ENCODE measurements at places on chromosomes 6 and 20. TPM values are rescaled to one million over a fixed set of nuclear protein-coding genes. Genes with fewer than 3 reads are reported as not detected.

PLA2G7 gene
- 2.3 TPM for polyA plus RNA-seq

DNA sequence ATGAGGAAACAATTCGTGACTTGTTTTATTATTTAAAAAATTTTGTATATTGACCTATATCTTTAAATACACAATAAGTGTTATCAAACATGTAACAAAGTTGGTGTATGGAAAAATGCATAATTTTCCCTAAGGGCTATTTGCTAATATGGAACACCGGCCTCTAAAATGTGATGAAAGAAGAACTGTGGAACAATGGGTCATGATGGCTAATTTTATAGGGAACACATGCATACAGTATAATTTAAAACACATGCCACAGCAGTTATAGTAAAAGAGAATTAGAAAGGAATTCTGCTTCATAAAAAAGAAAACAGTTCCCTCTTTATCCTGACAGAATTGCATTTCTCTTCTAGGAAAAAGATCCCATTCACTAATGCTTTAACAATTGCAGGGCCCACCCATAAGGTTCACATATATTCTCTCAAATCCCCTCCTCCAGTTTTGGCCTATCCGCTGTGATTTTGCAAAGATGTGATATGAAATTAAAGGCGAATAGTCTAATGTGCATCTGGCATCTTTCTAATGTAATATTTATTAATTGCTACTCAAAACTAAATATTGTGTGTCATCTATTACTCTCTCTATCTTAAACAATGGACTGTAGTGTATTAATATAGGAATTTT is 628.1 kb upstream of the CITED2 start:
- peaks cover 13% of the 10 kb centered on the region for H3K4me1 ChIP-seq
- H3K4me3 ChIP-seq = no peak overlapping the region
- no peaks in the 10 kb centered on the region for H3K36me3 ChIP-seq
- DNase-seq = peak; percentile 1

GRCh38 chr6:3330199-3330598 is 71.5 kb downstream of the PSMG4 start:
- no peaks in the 10 kb centered on the region for H3K36me3 ChIP-seq
- no peaks in the 10 kb centered on the region for H3K27me3 ChIP-seq
- peak overlapping the region; percentile 47 for H3K27ac ChIP-seq
- H3K4me1 ChIP-seq = peaks cover 32% of the 10 kb centered on the region

GRCh38 chr20:41599699-41600104 is 18.5 kb downstream of the CHD6 start:
- no peak overlapping the region for H3K27ac ChIP-seq
- H3K4me1 ChIP-seq = no peaks in the 10 kb centered on the region
- no peak overlapping the region for H3K4me3 ChIP-seq
- peaks cover 16% of the 10 kb centered on the region for H3K36me3 ChIP-seq

HMGCLL1 gene
- not detected for polyA plus RNA-seq

GRCh38 chr6:63305277-63305676 is 14.5 kb downstream of the LGSN start:
- no peak overlapping the region for H3K4me3 ChIP-seq
- H3K27me3 ChIP-seq = no peaks in the 10 kb centered on the region
- no peak overlapping the region for H3K27ac ChIP-seq

GRCh38 chr6:113809826-113810225 is 47.3 kb upstream of the MARCKS start:
- H3K4me3 ChIP-seq = no peak overlapping the region
- H3K27me3 ChIP-seq = no peaks in the 10 kb centered on the region
- no peaks in the 10 kb centered on the region for H3K36me3 ChIP-seq
- H3K4me1 ChIP-seq = no peaks in the 10 kb centered on the region
- no peak for DNase-seq

DNA sequence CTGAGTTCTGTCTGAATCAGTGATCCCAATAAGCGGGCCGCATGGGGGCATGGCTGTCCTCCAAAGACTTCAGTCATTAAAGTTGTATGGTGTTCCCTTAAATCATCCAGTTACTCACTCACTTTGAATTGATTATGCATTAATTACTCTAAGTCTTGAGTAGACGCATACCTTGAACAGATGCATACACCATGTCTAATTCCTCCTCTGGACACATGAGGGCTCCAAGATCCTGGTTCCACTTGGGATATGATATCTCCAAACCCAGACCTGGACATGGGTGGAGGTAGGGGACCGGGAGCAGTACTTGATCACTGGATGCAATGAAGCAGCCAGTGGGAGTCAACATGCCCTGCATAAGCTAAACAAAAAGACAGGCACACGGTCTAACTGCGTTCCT is 204.5 kb downstream of the FNDC1 start:
- no peaks in the 10 kb centered on the region for H3K4me1 ChIP-seq
- no peaks in the 10 kb centered on the region for H3K27me3 ChIP-seq
- H3K4me3 ChIP-seq = no peak overlapping the region
- no peak overlapping the region for H3K27ac ChIP-seq
- no peak for DNase-seq

LY86 gene
- 0.28 TPM for polyA plus RNA-seq

DNA sequence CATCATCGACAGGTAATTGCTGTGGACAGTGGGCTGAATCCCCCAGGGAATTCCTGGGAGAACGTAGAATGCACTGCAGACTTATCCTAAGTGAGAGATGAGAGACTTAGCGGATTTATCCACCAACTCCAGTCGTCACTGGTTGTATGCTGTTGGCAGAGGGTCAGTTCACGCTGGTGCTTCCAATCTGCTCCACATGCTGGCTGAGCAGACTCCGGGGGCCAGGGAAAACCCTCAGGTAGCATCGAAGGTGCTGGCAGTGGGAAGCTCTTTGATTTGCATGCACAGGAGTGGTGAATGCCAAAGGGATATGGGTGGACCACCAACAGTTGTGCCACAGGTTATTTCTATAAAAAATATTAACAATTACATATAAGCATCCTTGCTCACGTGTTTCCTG is 20.2 kb downstream of the TTLL9 start:
- no peak for DNase-seq
- no peaks in the 10 kb centered on the region for H3K27me3 ChIP-seq
- H3K27ac ChIP-seq = no peak overlapping the region
- peaks cover under 1% of the 10 kb centered on the region for H3K4me1 ChIP-seq

DNA sequence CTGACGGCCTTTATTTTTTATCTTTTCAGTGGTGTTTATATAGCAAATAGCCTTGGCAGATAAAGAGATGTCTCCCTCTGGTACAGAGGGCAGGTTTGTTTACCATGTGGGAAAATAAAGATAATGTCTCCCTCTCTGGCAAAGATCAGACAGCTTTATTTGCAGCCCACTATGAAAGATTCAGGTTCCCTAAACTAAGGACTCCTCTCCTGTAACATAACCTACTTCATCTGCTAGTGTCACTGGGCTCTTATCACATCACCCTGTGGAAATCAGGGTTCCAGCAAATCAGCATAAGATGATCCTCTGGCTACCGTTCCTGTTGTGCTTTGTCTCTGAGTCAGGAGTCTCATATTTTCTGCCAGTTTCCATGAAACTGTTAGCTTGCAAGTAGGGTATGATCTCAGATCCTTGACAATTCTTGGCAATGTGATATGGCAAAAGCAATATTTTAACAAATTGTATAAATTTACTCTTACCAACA is 3.1 kb downstream of the FBXL4 start:
- H3K4me1 ChIP-seq = peaks cover 13% of the 10 kb centered on the region
- H3K27me3 ChIP-seq = no peaks in the 10 kb centered on the region
- H3K4me3 ChIP-seq = no peak overlapping the region
- no peak for DNase-seq
- no peaks in the 10 kb centered on the region for H3K36me3 ChIP-seq

DNA sequence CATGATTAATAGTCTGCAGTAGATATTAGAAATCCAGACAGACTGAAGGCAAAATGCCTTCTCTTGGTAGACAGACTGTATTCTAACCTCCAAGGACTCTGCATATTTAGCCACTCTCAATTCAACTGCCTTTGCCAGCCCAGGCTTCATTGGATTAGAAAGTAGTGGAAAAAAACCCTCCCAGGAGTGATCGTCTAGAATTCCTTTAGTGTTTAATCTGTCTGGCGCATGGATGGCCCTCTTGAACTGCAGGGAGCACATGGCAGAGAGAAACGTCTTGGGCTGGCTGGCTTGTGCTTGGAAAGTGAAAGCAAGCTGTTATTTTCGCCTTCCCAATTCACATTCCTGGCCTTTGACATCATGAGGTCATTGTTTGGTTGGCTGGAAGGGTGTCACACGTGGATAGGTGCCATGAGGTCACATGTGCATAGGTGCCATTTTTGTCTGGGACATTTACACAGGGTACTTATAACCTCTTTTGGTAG is 30.9 kb upstream of the NEDD9 start:
- H3K4me3 ChIP-seq = no peak overlapping the region
- H3K36me3 ChIP-seq = no peaks in the 10 kb centered on the region
- no peak overlapping the region for H3K27ac ChIP-seq
- H3K4me1 ChIP-seq = peaks cover 5% of the 10 kb centered on the region

DNA sequence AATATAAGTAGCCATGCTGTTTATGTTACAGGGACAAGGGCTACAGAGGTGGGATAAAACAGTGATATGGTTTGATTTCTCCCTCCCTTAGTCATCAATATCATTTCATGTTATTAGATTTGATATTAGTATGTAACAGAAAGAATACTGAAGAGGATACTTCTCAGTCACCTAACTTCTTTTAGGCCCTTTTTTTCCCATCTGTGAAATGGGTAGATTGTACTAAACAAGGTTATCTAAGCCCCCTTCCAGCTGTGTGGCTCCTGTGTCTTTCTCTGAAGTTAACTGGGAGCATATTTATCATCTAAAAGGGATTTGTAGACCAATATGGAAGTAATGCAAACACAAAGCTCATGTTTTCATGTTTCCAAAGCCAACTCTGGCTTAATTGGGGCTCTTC is 7.7 kb downstream of the NOX3 start:
- no peaks in the 10 kb centered on the region for H3K27me3 ChIP-seq
- H3K4me1 ChIP-seq = peaks cover 18% of the 10 kb centered on the region
- no peak overlapping the region for H3K27ac ChIP-seq
- no peak for DNase-seq
- H3K4me3 ChIP-seq = no peak overlapping the region
- no peaks in the 10 kb centered on the region for H3K36me3 ChIP-seq

DNA sequence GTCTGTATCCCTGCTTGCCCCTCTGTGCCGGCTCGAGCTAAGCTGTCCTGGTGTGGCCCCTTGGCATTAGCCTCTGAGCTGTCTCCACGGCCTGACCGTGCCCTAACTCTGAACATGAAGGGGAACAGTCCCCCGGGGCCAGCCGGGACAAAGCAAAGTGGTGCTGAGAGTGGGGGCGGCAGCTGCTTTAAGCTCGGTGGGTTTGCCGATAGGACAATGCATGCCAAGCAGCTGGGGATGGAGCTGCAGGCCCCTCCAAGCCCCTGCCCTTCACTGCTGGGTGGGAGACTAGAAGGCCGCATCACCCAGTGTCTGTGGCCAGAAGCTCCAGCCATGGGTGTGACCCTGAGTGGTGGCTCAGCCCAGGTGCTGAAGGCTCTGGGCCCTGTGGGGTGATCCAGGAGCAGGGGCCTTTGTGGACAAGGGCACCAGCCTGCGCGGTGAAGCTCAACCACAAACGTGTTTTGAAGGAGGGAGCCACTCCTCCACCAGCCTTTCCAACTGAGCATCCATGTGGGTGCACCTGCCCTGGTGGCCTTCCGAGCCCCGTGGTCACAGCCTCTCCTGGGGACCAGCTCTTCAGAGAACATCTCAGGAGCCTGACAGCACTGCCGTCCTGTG is 242.5 kb downstream of the ERMARD start:
- H3K4me1 ChIP-seq = no peaks in the 10 kb centered on the region
- no peaks in the 10 kb centered on the region for H3K27me3 ChIP-seq
- no peak for DNase-seq
- H3K4me3 ChIP-seq = no peak overlapping the region

DNA sequence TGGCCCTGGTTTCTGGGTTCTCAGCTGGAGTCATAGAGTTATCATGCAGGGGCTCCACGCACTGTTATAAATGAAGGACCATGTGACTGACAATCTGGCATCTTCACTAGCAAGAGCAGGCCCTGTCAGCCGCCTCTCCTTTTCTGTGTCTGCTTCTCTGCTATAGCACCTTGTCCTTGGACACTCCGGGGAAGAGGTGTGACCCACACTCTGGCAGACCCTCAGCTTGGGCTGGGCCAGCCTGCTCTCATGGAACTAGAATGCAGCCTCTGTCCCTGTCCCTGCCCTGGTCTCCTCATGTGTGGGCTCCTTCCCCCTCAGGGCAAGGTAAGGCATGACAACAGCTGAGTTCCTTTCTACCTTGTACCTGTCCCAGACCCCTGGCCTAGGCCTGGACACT is 10.9 kb upstream of the FANCE start:
- no peaks in the 10 kb centered on the region for H3K27me3 ChIP-seq
- peaks cover 4% of the 10 kb centered on the region for H3K4me1 ChIP-seq
- no peaks in the 10 kb centered on the region for H3K36me3 ChIP-seq
- no peak for DNase-seq

SMLR1 gene
- not detected for polyA plus RNA-seq

DNA sequence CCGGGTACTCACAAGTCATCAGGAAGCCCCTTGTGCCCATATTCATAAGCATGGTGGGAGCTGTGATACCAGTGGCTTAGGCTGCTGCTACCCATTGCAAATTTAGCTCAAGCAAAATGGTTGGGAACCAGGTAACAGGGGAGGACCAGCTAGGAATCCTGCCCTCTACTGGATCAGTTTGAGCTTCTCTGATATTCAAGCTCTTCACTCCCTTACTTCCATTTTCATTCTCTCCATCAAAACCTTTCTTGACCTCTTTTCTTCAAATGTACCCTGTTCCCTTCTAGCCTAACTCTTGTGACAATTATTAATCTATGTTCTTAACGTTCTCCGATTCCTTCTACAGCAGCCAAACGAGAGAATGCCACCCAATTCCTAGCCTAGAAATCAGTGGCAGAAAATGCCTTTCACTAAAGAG is 9.7 kb downstream of the NOL7 start:
- no peak overlapping the region for H3K4me3 ChIP-seq
- H3K4me1 ChIP-seq = no peaks in the 10 kb centered on the region
- DNase-seq = peak; percentile 92
- H3K27me3 ChIP-seq = no peaks in the 10 kb centered on the region
- peaks cover 35% of the 10 kb centered on the region for H3K36me3 ChIP-seq

DNA sequence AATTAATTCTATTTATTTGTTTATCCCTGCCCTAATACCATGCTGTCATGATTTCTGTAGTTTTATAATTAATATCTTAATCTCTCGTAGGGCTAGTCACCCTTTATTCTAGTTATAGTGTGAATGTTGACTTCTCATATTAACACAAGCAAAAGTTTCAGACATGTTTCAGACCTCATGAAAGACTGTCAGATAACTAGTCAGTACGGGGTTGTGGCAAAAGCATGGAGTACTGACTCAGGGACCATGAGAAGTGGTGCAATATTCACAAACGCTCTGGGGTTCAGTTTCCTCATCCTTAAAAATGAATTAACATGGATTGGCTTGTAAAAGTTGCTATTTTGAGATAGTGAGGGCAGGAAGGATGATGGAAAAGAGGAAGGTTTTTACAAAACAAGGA is 148.9 kb downstream of the TMEM200A start:
- H3K36me3 ChIP-seq = no peaks in the 10 kb centered on the region
- no peak overlapping the region for H3K4me3 ChIP-seq
- H3K4me1 ChIP-seq = no peaks in the 10 kb centered on the region
- no peak overlapping the region for H3K27ac ChIP-seq
- H3K27me3 ChIP-seq = no peaks in the 10 kb centered on the region

Data from GM23338 (cell line).